Right lung (tissue), 10 donors: ENCODE measurements at places on chromosomes 11 and 22. TPM values are rescaled to one million over a fixed set of nuclear protein-coding genes. Genes with fewer than 3 reads are reported as not detected.

The DDX10 gene
- 28.9 TPM for polyA plus RNA-seq

The SLC35E4 gene
- 2.2 TPM for polyA plus RNA-seq

The MS4A12 gene
- not detected for polyA plus RNA-seq

The LRRN4CL gene
- 0.55 TPM for polyA plus RNA-seq

The CENPM gene
- polyA plus RNA-seq, result 15.6 TPM

The JHY gene
- 10.4 TPM for polyA plus RNA-seq

The NCF4 gene
- polyA plus RNA-seq, result 5.0 TPM

The OR5D16 gene
- not detected for polyA plus RNA-seq

The SMIM35 gene
- 0.51 TPM for polyA plus RNA-seq

- DNase-seq, result no peak
These were observed 11.5 kb upstream of the FADD start for GRCh38 chr11:70191495-70192140.

GRCh38 chr11:26805001-26805400 lies 83.1 kb upstream of the SLC5A12 start:
- DNase-seq, result no peak

GRCh38 chr11:100203789-100204188 lies 483.3 kb upstream of the ARHGAP42 start:
- DNase-seq, result no peak

DNA sequence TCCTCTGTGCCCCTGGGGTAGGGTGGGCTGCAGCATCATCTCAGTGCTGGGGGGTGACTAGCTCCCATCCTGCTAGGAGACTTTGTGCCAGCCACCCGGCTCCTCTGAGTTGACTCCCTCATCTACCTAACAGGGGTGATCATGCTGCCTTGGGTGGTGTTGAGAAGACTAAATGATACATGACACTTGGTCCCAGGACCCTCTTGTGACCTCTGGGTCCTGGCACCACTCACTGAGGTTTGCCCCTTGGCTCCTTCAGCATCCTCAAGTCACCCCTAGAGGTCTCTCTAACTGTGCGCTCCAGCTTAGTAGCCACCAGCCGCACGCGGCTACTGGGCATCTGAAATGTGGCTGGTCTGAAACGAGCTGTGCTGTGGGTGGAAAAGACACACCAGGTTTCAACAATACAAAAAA lies 72.1 kb downstream of the LRRC32 start:
- DNase-seq, result no peak

DNA sequence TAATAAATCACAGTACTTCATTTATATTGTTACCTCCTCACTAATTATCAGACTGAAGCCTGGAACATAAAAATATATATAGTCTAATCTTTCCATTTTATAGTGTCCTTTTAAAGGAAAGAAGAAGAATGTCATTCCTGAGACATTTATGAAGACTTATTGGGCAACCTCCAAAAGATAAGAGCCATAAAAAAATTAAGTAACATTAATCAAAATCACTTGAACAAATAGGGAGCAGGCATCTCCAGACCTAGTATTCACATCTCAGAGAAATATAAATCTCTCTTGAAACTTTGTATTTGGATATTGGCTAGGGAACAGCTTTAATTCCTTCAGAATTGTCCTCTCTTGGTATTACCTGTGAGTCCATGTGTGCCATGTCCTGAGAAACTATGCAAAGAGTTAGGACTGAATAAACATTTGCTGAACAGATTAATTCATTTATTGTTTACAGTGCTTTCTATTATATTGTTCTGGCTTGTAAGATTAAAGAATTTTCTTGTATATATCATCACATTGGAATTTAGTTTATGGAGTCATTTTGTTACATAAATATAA lies 530.5 kb upstream of the LRRC4C start:
- DNase-seq, result no peak

DNA sequence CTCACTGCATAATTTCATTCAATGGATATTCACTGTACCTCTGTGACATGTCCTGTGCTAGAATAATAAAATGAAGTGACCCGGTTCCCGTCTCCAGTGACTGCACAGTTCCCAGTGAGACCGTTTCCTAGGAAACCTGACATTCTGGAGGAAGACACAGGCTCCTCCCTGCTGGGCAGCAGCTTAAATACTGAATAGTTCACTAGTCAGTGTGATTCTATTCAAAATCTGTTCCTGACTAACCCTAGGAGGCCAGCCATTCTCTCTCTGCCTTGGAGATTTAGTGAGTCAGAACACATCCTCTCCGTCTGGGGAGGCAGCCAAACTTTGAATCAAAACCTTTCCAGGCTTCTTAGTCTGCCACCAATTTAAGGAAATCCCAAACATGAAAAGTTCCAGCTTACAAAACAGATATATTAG lies 11.3 kb downstream of the TRIM66 start:
- DNase-seq, result no peak

GRCh38 chr11:47329431-47329986 lies 23.0 kb downstream of the MYBPC3 start:
- DNase-seq, result no peak

DNA sequence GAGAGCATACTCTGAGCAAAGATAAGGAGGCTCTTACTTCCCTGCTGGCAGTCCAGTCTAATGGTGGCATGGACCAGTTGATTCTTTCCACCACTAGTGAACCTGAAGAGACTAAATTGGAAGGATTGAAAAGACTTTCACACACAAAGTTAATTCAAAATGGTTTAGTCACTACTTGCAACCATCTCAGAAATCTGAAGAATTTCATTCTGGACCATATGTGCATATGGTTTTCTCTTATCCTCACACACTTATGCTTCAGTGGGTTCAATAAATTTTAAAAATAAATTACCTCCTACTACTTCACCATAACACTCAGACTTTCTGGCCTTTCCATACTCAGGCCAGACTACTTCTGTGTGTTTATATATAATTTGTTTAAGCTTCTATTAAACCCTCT lies 44.7 kb downstream of the CADM1 start:
- no peak for DNase-seq

- peak; percentile 30 for DNase-seq
These were observed 78.8 kb upstream of the TOP3B start for GRCh38 chr22:22061085-22062077.

DNA sequence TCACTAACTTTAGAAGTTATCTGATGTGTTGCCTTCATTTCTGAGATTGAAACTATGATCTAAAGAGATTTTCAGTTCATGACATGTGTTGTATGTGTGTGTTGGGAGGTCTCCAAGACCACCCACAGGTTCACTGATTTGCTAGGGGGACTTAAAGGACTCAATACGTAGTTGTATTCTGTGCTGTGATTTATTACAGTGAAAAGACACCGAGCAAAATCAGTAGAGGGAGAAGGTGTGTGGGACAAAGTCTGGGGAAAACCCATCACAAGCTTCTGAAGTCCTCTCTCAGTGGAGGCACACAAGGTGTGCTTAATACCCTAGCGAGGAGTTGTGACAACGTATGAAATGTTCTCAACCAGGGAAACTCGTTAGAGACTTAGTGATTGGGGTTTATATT lies 35.6 kb downstream of the RNF169 start:
- no peak for DNase-seq

DNA sequence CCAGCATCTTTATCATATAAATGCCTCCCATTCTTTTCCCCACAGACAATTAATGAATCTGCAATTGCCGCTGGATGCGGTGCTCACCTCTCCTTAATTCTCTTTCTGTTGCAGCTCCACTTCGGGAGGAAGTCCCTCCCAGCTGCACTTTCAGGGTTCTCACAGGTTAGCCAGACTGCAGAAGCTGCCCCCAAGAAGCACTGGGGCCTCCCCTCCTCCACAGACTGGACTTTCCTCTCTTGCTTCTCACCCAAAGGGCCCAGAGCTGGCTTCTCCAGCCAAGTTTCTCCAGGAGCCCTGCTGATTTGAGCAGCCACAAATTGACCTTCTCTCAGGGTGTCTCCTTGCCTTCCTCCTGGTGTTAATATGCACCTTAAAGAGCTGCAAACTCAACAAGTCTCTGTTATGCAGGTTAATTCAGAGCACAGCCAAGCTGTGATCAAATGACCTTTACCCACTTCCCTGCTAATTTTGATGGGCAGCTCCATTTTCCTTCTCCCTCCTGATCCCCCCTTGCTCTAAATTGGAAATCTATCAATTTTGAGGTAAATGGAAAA lies 298.9 kb downstream of the BUD13 start:
- DNase-seq, result no peak

DNA sequence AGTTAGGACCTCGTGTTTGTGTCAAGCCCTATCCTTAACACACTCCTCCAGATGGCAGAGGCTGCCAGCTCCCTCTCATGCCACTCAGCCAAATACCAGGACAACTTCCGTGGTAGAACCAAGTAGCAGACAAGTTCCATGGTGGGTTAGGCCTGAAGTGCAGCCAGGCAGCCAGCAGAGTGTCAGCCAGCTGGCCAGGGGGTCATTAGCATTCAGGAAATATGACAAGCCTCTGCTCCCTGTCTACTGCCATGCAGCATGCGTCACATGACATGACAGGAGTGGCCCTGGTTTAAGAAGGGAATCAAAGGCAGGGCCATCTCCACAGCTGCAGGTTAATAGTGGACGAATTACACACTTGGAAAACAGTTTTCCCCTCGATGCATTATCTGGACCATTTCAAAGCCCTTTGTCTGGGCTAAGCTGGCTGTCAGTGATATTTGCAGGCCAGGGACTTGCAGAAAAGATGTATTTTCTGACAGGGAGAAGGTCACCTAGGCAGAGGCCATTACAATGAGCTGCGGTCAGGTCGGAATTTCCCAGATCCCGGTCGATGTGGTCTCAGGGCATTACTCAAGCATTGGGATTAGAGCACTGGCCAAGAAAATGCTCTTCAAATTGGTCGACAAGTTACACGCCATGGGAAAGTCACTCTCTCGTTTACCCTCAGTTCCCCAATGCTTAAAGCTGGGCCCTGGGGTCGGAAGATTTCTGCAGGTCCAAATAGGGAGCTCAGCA lies 461.7 kb upstream of the CADM1 start:
- DNase-seq, result no peak

GRCh38 chr11:3905080-3905953 lies 49.9 kb downstream of the STIM1 start:
- no peak for DNase-seq

GRCh38 chr22:43168471-43169309 lies 17.3 kb downstream of the TSPO start:
- no peak for DNase-seq

GRCh38 chr11:40100162-40100553 lies 1359.3 kb downstream of the LRRC4C start:
- DNase-seq, result no peak

DNA sequence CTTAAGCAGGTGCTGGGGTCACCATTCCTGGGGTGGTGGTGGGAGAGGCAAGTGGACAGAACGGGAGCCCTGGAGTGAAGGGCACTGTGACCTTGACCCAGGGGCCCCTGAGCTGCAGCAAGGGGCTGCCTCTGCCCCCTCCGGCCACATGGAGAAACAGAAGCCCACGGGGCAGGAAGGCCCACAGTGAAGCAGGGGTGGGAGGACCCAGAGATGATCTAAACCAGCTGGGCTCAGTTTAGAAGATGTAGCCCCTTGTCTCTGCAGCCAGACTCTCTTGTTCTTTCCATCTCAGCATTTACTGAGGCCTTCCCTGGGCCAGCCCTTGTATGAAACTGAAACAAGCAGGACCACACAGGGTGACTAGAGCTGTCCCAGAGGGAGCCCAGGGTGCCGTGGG lies 30.5 kb downstream of the WNT11 start:
- DNase-seq, result no peak

GRCh38 chr22:48594757-48595510 lies 1232.7 kb downstream of the BRD1 start:
- DNase-seq, result no peak

DNA sequence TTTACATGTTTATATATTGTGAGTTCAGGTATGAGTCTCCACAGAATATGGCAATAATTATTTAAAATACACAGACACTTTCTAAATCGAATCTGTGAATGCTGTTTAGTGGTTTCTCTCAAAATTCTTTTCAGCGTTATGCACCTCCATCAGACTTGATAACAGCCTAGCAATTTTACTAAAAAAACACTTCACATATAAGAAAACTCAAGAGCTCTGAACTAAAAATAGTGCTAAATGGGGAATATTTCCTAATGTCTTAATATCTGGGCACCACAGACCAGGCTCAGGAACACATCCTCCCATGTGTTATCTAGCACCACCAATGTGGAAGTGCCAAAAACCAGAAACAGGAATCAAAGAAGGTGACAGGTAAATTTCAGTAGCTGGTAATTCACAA lies 47.9 kb downstream of the ARHGAP32 start:
- DNase-seq, result no peak

- no peak for DNase-seq
These were observed 16.4 kb downstream of the PRR33 start for GRCh38 chr11:1875093-1875850.

DNA sequence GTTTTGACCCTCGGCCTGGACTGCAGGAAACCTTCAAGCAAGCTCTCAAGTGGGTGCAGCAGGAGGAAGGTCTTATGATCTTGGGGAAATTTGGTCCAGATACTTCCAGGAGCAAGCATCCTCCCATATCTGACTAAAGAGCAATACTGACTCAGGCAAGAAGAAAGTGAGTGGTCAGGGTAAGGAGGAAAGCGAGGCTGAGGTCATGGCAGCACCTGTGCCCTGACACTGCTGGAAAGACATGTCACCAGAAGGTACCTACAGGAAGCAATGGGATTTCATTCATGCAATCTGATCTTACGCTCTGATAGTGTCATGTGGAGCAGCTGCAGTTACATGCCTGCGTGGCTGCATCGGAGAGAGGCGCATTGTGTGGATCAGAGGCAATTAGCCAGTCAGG lies 6.5 kb upstream of the TOP3B start:
- no peak for DNase-seq

DNA sequence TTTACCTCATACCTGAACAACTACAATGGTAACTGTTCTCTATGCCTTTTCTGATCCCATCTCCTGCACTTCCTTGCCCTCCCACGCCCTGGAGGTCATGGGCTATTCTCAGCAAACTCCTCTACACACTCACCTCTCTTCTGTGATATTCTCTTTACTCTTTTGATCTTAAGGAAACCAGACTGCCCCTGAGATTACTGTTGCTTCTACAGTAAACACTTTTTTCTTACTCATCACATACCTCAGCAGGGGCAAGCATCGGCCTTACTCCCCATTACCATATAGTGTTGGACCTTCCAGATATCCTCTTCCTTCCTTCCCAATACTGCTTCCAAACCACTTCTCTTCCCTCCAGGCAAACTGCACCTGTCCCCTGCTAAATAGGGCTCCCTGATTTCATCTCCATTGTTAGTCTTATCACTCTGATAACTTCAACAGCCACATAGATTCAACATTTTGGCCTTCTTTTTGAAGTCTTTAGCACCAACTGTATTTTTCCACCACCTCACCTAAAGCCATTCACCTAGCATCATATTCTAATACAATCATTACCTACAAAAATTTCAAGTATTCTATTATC lies 141.2 kb downstream of the RBFOX2 start:
- DNase-seq, result no peak

GRCh38 chr11:10304495-10305261 lies at the start of gene ADM:
TSS of gene ADM (plus strand) at chr11:10305073. CDS start at chr11:10305701, 628 bp downstream.
- peak; percentile 87 for DNase-seq

GRCh38 chr11:8288824-8289491 lies 25.3 kb upstream of the LMO1 start:
- DNase-seq, result no peak

DNA sequence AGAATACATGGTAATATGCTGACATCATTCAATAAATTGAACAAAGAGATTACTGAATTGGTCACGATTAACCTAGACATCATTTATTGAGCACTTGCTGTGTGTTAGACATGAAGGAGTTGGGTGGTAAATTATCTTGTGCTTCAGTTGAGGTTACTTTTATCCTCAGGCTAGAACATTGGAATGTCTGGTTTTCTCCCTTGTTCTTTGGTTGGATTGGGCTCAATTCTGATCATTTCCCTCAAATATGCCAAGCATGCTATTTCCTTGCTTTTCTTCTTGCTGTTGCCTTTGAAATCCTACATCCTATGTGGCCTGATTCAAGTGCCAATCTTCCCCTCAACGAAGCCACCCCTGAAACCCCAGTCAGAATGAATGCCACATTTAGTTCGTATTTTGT lies 65.8 kb downstream of the DEUP1 start:
- no peak for DNase-seq
